Neural crest cell (in vitro differentiated cells): ENCODE measurements at places on chromosomes 7 and 10.

- no peak for DNase-seq
Observed at GRCh38 chr7:155322530-155322929, 24.9 kb downstream of the INSIG1 start.

DNA sequence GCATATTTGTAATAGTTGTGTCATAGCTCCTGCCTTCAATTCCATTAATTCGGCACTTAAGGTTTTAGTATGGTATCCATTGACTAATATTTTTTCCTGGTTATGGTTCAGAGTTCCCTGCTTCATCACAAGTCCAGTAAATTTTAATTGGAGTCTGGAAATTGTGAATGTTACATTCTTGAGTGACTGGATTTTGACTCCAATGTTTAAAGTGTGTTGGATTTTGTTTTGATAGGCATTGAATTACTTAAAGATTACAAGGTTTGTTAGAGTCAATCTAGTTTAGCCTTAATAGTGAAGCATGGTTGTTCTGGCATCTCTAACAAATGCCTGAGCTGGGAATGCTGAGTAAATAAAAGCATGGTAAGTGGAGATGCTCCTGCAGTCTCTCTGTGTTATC, 326.6 kb upstream of the IGFBP3 start:
- DNase-seq: no peak

DNA sequence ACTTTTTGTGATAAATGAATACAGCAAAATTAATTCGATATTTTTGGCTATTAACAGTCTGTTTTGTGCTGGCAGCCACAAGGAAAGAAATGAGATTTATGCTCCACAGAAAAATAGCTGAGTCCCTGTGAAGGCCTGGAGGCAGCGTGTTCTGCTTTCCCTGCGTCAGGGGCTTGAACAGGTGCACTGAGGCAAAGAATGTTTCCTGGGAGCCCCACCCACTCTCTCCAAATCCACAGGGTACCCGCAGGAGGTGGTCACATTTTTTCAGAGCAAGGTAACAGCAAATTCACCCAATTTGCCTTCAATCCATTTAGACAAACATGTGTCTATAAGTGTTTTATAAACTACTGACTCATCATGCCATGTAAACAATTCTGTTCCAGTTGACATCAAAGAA, 308.1 kb downstream of the TCERG1L start:
- DNase-seq: no peak

DNA sequence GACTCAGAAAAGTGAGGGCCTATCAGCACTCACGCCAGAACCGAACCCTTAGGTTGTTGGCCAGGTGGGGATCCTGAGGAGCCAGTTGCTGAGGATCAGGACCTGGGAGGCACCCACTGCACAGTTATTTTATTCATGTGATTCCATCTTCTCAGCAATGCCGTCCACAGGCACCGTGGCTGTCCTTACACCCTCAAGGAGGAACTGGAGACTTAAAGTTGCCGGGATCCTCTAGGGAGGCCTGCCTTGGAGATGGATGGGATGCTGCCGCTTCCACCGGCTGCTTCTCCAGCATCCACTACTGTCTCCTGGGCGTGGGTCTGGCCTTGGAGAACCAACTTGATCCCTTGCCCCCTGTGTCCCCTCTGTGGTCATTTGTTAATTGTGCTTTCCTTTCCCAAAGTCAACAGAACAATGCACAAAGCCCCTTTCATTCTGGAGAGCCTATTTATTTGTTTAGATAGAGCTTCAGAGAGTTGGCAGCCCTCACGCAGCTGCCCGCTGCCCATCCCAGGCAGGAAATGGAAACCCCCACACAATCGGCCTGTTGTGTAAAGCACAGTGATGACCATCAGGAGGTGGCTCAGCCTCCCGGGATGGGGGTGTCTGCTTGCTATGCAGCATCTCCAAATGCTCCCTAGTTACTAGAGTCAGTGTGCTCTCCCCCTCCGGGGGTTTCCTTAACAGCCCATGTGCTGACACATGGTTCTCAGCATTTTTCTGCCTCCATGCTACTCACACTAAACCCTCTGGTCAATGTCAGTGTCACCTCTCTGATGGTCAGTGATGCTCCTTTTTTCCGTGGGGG, 52.9 kb upstream of the IGFBP3 start:
- peak; percentile 47 for DNase-seq

- no peak for DNase-seq
Observed at GRCh38 chr10:59631237-59631636, 78.4 kb downstream of the SLC16A9 start.
